ENCODE measurements at places on chromosomes 1 and 21.

GRCh38 chr21:45804809-45805313 lies 161.3 kb downstream of the PCBP3 start:
- DNase-seq: no peak

GRCh38 chr21:38346286-38346685 lies 89.5 kb downstream of the KCNJ15 start:
- no peak for DNase-seq

DNA sequence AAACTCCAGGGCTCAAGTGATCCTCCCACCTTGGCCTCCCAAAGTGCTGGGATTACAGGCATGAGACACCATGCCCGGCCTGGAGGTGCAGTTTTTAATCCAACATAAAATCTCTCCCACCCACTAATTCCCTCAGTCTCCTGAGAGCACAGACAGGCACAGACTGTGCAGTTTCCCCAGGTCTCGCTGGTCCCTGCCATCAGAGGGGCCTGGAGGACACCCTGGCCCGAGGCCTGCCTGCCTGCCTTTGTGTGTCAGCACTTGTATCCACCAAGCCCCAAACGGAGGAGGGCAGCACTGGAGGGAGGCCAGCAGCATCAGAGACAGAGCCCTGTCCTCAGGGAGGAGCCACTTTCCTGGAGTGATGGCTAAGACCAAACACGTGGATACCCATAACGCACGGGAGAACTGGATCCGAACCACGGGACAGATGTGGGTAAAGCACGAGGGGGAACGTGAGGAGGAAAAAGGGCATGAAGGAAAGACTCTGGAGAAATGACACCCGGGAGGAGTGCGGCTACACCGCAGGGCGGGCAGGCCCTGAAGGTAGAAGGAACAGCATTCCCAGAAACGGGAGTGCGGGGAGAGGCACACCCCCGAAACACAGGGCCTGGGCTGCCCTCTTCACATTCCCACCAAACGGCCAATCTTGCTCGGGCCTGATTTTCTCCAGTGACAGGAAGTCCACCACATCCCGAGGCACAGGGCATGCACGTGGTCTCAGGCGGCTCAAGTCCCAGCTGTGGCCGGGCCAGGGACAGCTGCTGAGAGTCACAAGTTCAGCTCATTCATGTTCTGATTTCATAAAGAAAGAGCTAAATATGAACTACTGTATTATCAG lies 29.7 kb downstream of the NPHP4 start:
- DNase-seq: no peak

- DNase-seq: no peak
Measured at GRCh38 chr1:21034725-21035628, 141.7 kb downstream of the EIF4G3 start.

- DNase-seq: no peak
Measured at GRCh38 chr1:62090016-62090415, 104.6 kb upstream of the L1TD1 start.

DNA sequence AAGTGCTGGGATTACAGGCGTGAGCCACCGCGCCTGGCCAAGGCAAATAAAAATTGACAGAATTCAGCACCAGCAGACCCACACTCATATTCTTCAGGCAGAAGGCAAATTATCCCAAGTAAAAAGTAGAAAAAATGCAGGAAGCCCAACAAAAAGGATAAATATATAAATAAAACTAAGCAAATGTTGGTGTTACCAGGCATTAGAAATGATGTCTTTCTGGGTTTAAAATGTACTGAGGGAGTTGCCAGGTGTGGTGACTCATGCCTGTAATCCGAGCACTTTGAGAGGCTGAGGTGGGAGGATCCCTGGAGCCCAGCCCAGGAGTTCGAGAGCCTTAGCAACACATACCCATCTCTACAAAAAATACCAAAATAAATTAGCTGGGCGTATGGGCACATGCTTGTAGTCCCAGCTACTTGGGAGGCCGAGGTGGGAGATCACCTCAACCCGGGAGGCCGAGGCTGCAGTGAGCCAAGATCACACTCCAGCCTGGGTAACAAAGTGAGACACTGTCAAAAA lies 6.3 kb downstream of the INTS11 start:
- peak; percentile 36 for DNase-seq

- DNase-seq: no peak
Measured at GRCh38 chr21:31326522-31327242, 17.4 kb downstream of the TIAM1 start.

DNA sequence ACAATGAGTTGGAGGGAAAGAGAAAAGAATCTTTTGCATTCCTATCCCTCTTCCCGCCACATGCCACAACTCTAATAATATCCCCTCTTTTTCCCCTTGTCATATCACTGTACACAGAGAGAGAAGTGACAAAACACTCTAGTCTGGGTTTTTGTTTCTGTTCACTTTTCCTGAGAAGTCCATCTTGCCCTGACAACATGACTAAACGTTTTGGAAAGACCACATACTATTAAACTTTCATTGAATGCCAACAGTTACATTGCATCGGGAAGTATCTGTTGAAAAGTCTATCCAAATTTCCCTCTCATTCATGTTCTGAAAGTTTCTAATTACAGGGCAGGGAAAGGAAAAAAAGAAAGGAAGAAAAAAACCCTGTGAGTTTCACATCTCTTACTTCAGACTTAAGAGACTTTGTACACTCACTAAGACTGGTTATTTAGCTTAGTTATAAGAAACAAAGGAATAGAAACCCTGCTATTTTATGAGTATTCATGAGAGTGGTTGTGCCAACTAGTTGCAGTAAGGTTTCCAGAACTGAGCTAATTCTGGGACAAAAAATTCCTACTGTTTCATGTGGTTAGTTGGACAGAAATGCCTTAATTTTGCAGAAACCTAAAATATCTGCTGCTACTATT lies 16.9 kb downstream of the PLA2G4A start:
- DNase-seq: no peak

GRCh38 chr1:31413405-31414001 lies 490 bp downstream of the SERINC2 start:
- DNase-seq: no peak

GRCh38 chr1:25006770-25007169 lies 76.7 kb upstream of the RUNX3 start:
- DNase-seq: no peak

DNA sequence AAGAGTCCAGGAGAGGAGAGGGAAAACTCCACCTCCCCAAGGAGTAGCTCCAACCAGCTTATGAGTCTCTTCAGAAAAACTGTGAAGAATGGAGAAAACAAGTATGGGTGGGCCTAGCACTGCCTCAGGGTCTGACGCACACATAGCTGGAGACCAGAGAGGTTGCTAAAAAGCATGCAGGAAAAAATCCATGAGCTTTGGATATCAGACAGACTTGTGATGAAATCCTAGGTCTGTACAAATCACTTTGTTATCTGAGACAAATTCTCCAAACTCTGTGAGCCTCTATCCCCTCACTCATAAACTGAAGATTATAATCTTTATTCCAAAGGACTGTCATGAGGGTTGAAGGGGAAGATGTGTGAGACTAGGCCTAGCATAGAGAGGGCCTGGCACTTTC lies 141.5 kb upstream of the FGGY start:
- DNase-seq: no peak

GRCh38 chr1:5220421-5220820 lies 566.0 kb downstream of the AJAP1 start:
- no peak for DNase-seq

GRCh38 chr1:86491171-86491950 lies 22.6 kb downstream of the CLCA1 start:
- no peak for DNase-seq

- no peak for DNase-seq
Measured at GRCh38 chr1:72119491-72119890, 162.8 kb downstream of the NEGR1 start.

- DNase-seq: no peak
Measured at GRCh38 chr1:210201681-210202080, 30.9 kb upstream of the SERTAD4 start.

DNA sequence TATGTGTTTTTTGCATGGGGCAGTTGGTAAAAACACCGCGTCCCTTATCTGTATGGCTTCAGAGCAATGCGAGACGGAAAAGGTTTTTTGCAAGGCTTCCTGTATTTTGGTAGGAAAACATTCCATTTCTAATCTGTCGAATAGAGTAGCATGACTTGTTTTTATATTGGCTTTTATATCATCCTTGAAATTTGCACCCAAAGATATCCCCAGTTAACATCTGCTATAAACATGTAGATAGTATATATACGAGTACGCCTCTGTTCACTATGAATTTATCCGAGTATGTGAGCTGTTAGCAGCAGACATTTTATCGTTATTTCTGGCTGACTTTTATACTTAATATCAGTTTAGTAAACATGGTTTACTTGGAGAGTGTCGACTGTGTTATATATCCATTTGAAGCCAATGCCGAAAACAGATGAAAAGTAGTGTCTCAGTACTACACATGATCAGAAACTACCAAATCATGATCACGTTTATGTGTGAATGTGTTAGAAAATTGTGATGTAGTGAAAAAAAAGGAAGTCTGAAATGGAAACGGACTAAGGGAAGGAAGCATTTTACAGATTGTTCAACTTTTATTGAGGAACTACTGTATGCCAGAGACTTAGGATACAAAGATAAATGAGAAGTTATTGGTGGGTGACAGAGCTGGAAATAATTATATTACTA lies 1.0 kb downstream of the LEPR start:
- no peak for DNase-seq

- DNase-seq: no peak
Measured at GRCh38 chr1:226603022-226603857, 54.7 kb downstream of the STUM start.

GRCh38 chr1:220203816-220204215 lies 68.4 kb downstream of the RAB3GAP2 start:
- no peak for DNase-seq

GRCh38 chr21:32007456-32007855 lies 134.6 kb downstream of the HUNK start:
- DNase-seq: no peak

DNA sequence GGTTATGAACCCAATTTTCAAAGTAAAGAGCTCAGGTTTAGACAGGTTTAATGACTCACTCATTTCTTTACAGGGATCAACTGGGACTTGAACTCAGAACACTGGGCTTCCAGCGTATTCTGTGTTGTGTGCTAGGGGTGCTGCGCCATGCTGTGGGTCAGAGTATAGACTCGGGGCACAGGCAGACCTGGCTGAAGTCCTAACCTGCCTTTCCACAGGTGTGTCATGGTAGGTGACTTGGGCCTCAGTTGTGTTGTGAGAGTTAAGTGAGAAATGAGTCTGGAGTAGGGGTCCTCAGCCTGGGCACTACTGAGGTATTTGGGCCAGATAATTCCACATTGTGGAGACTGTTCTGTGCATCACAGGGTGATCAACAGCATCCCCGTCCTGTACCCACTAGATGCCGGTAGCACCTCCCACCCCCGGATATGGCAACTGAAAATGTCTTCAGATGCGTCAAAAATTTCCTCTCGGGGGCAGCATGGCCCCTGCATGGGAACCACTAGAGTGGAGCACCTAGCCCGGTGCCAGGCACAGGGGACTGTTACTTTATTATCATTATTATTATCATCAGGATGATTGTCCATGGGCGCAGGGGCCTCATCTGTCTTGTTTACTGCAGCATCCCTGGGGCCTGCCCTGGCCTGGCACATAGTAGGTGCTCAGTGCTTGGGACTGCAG lies 575.5 kb downstream of the PTPRU start:
- DNase-seq: no peak

DNA sequence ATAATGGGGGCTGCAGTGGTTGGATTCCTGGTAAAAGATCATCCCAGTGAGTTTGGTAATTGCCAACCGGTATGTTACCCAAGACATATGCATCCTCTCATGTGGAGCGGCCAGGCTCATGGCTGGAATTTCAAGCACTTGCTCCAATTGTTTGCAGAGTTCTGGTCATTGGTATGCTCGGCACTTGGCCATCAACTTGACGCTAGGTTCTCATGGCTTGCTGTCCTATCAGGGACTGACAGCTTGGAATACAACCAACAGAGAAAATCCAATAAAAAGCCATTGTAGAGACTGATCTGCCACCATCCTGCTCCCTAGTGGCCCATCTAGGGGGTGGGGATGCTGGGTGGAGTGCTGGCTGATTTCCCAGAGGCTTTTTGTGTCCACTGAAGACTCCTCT lies 120.9 kb downstream of the EDEM3 start:
- no peak for DNase-seq

DNA sequence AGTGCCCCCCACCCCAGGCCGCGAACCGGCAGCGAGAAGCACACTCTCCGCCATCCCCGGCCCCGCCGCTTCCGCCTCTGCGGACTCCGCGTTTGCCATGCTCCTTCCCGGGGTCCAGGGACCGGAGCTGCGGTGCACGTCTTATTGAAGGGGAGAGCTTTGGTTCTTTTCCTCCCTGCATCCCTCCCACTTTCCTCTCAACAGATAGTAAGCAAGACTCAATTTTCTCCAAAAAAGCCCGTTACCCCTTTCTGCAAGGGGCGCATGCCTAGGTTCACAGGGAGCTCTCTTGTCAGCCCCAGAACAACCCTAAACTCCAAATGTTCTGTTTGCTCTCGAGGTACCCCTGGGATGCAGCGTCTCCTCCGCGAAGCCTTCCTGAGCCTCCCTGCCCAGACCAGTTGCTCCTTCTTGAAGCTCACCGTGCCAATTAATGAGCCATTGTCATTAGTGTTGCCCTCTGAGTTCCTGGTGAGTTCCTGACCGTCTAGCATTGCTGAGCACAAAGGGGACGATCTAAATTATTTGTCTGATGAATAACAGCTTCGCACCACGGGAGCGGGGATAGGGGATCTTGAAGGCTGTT lies 8.1 kb downstream of the FOXD3 start:
- DNase-seq: no peak

DNA sequence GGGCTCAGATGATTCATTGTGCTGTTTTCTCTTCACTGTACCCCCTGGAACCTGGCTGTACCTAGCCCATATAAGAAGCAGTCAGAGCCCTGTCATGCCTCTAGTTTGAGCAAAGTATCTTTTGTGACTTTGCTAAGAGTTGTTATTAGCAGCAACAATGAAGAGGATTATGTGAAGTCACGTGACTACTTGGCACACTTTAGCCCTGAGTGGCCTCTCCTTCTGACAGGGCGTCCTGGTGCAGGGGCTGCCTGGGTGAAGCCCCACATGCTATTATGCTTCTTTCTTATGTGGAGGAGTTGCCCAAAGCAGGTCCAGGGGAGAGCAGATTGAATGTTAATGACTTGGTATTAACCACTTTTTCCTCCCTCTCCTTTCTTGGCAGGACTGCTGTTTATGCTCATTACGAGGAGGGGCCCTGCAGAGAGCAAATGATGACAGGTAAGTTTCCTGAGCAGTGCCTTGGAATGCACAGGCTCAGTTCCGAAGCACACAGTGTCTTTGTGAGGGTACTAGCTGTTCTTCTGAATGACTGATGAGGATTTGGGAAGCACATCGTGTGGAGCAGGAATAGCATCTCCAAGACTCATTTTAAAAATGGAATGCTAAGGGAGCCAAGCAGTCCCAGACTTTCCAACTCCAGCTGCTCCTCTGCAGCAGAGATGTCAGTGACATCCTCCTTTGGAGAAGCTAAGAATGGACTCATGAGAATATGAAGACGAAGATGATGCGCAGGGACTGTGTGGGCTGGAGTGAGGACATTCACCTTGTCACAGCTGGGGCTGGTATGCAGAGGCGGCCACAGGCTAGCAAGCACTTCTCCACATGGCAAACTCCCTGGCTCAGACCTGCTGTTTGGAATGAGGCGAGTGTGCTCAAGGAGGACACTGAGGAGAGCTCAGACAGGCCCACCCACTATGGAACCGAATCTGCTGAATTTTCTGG lies 15.2 kb upstream of the ST3GAL3 start:
- no peak for DNase-seq

- DNase-seq: no peak
Measured at GRCh38 chr1:53557369-53557768, 98.2 kb downstream of the DMRTB1 start.

GRCh38 chr1:66251546-66251945 lies 282.4 kb upstream of the SGIP1 start:
- no peak for DNase-seq

All from SW 1271 (cell line).